Trophoblast cell (in vitro differentiated cells and primary cell): ENCODE measurements at places on chromosomes 2 and 18.

- no peak for DNase-seq
These were observed 96.7 kb upstream of the SIX3 start for GRCh38 chr2:44844651-44845270.

DNA sequence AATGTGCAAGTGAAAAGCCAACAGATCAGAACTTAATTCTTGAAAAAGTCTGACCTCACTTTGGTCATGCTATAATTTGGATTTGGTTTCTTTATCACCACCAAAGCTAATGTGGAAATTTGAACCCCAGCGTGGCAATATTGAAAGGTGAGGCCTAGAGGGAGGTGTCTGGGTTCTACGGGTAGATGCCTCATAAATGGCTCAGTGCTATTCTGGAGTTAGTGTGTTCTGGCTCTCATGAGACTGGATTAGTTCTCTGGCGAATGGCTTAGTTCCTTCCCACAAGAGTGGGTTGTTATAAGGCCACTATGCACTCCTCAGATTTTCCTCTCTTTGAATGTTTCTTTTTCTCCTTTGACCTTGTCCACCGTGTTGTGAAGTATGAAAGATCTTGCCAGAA lies 22.3 kb downstream of the ORC4 start:
- no peak for DNase-seq

GRCh38 chr18:78798402-78799175 lies 181.0 kb upstream of the SALL3 start:
- DNase-seq: no peak

DNA sequence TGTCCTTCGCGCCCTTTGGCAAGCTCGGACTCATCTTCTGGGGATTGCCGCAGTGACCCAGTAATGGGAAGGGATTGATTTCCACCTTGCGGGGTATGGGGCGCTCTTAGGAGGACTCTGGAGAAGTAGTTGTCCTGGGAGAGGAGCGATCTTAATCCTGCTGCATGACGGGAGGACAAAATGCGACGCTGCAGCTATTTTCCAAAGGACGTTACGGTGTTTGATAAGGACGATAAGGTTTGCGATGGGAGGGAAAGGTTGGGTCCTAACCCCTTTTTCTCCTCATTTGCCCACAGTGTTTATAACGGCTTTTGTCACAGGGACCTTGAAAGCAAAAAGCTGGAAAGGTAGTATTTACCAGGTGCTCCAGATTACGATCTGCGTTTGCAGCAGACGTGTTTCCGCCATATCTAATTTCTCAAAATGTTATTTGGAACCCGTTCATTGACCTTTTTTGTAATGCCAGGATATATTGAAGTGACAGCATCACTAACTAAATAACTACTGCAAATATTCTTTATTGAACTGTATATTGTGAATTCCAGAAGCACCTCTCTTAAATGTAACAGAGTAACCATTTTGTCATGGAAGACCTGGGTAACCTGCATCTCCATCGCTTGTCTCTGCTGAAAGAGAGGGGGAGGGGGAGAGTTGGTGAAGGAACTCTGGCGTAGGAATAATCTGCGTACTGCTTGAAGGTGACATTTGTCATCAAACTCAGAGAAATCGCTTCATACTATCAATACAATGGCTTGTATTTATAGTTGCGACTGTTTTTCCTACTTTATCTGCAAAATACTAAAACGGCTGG lies 590 bp downstream of the MDH1 start:
- no peak for DNase-seq

DNA sequence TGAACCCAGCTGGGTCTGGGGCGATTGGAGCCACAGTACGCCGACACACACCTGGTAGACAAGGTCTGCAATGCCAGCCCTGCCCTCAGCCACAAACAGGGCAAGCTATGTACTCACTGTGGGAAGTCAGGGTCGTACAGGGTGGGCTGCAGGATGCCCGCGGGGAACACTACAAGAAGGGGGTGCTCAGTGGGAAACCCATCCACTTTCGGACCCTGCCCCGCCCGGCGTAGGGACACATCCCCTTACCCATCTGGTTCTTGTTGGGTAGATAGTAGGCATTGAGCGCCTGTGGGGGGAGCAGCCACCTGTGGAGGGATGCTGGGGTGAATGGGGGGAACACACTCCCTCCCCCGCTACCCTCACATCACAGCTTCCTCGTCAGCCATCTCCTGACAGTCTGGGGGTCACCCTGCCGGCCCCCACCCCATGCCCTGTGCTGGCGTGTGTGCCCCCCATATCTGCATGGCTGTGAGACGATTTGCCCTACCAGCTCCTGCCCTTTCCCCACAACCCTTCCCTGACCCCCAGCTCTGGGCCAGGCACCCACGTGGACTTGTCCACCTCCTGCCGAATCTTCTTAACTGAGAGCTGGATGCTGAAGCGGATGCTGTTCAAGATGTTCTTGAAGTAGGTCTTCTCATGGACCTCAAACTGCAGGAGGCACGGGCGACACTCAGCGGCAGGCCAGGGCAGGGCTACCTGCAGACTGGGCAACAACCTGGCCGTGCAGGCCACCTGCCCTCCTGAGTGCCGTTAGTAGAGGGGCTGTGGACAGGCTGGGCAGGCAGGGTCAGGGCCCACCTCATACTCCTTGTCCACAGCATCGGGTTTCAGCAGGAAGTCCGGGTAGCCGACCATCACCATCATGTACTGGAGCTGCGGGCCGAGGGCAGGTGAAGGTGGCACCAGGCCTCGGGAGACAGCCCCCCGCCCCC lies 5.1 kb downstream of the ECEL1 start:
- DNase-seq: no peak

GRCh38 chr18:23812546-23813440 lies 123.5 kb downstream of the LAMA3 start:
- peak; percentile 75 for DNase-seq

DNA sequence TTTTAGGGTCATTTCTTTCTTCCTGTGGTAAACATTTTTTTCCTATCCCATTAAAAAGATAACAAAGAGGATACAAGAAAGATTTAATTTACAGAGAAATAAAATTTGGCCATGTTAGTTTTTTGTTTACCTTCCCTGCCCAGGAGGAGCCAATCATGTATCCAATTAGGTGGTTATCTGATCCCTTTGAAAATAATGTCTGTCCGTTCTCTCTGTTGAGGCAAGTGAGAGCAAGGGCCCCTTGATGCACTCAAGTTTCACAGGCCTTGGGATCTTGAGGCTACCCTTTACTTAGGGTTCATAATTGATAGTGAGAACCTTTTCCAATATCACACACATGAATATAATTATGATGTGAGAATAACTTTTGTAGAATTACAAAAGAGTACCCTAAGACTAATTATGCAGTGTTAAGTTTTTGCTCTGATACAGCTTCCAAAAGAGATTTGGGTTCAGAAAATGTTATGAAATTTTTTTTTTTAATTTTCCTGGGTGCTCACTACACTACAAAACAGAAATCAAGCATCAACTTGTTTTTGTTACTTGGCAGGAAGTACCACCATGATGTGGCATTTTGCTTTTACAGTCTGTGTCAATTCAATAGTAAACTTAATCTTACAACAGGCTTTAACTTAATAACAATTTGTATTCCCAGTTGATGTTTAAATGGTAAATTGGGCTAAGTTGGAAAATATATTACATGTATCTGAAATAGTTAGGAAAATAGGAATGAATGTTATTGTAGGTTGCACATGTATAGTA lies 42.0 kb downstream of the AFTPH start:
- DNase-seq: no peak
